ENCODE measurements at places on chromosomes 3 and 15.

GRCh38 chr3:128878556-128879124 is 780 bp upstream of the ACAD9 start:
- DNase-seq, result peak; percentile 46

DNA sequence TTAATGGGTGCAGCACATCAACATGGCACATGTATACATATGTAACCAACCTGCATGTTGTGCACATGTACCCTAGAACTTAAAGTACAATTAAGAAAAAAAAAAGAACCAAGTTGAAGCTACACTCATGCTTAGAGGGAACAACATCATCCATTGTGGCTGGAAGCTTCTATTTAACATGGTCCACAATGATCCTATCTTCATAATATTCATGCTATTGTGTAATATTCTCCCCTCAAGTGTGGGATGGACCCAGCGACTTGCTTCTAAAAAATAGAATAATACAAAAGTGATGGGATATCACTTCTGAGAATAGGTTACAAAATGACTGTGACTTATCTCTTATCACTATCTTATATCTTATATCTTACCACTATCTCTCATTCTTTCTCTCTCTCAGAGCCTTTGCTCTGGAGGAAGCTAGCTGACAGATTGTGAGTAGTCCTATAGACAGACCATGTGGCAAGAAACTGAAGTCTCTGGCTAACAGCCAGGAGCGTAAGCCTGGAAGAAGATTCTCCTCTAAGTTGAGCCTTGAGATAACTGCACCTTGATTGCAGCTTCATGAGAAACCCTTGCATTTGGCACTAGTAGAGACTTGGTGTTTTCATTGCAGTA is 198.5 kb upstream of the MRPL3 start:
- DNase-seq, result no peak

DNA sequence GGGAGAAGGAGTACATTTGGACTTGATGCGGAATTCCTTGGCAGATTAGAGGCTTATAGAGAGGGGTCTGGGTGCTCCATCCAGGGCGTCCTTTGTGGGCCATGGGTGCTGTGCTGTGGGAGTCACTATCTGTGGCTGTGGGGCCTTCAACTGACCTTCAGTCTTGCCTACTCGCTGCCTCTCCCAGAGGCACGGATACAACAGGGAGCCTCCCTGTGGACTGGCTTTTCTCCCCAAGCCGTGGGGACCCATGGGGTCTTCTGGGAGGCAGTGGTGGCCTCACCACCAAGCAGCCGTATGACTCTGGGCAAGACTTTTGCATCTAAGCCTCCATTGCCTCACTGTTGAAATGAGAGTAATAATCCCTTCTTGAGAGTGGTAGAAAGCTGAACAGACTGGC is 83.9 kb downstream of the PDCD6IP start:
- DNase-seq, result no peak

DNA sequence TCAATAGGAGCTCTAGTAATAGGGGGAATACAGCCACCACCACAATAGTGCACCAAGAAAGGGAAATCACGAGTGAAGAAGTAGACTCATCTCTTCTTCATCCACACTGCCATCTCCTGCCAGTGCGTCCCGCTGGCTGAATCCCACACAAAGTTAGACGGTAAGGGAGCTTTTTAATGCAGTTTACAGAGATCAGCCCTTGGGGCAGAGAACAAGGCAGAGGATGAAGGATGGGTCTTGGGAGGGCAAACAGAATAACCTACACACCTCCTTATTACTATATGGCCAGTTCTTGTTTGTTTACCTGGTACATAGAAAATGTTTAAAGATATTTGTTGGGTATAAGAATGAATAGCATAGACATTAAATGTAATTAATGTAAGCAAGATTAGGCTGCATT is 11.0 kb upstream of the DPH6 start:
- DNase-seq, result no peak

DNA sequence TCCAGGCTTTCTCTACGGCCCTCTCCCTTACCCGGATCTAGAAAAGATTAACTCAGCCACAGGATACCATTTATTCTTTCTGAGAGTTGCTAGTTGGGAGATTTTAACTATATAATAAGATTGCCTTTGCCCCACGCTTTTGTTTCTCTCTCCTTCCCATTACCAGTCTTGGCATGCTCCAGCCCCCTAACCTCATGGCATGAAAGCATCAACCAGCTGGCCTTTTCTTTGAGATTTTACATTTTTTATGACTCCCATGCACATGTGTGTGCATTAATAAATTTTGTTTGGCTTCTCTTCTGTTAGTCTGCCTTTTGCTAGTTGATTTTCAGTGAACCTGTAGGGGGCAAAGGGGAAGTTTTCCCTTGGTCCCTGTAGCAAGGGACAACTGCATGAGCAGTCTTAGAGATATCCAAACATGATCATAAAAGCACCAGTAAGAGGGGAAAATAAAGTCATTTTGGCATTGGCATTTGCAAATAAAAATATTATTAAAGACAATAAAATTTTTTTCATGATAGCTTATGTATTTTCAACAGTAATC is 73.6 kb downstream of the OXSM start:
- DNase-seq, result no peak

GRCh38 chr15:81054236-81054635 is 53.5 kb downstream of the TLNRD1 start:
- no peak for DNase-seq

- no peak for DNase-seq
Observed at GRCh38 chr3:123281929-123282328, 80.2 kb downstream of the SEC22A start.

DNA sequence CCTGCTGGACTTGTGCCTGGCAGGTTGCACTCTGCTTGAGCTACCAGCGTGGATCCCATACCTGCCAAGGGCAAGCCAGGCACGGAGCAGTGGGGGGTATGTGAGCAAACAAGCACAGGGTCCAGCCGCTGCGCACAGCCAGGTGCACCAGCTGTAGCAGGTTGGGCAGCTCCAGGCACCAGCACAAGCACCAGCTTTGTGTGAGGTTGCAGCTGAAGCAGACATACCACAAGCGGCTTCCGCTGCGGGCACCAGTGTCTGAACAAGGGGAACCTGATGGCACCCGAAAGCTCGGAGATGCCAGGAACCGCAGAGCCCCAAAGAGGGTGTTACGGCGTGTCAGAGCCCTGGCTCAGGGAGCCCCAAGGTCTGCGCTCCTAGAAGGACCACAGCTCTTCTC is 472.7 kb upstream of the ARL6 start:
- no peak for DNase-seq

DNA sequence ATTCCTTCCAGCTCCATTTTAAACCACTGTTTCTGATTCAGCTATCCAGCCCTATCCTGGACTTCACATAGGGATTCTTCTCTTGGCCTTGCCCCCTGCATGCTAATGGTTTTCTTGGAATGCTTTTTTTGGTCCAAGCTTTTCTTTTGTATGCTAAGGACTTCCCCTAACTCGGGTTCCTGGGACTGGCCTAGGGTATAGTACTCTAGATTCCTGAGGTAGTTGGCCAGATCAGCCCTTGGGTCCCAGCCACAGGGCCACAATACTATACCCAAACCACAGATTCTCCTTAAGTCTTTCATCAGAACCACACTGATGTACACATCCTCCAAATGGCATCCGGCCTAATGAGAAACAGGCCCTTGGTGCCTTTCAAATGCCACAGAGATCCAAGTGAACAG is 2.8 kb downstream of the FYCO1 start:
- no peak for DNase-seq

DNA sequence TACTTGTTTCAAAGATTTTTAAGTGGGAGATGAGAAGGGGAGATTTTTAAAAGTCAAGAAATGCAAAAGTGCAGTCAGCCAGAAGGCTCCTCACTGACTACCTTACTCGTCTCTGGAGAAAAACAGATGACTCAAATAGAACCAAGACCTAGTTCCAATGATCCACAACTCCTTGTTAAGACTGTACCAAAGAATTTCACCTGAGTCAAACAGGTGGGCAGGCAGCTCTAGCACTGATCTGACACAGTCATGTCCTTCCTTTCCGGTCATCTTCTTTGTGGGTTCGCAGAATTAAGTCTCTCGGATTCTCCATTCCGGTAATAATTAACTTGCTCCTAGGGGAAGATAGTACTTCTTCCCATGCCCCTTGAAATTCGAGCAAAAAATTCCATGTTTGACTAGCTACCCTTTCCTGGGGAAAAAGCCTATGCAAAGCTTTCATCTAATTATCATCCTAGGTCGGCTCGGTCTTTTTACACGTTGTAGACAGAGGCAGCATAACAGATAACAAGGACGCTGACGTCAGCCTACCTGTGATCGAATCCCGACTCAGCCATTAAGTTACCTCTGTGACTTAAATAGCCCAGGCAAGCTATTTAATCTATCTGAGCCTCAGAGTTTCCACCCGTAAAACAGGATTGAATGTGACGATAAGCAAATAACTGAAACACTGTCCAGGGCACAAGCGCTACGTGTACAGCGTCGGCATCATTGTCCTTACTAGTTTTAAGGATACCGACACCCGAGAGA is 758 bp downstream of the SELENOK start:
- no peak for DNase-seq

- DNase-seq, result no peak
Observed at GRCh38 chr3:88661433-88661824, 446.0 kb upstream of the EPHA3 start.

DNA sequence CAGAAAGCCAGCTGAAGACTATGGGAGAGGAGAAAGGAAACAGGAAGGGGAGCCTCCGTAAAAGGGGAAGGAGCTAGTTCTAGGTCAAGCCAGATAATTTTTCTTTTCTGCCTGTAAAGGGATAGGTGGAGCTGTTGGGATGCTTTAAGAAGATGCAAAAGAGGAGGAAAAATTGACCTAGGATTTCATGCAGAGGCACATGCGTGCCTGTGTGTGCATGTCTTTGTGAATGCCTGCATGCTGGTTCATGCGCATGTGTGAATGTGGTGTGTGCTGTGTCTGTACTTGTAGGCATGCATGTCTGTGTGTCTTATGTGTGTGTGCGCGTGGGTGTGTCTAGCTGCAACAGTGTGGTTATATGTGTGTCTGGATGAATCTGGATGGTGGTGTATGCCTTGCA is 27.3 kb downstream of the CCDC33 start:
- no peak for DNase-seq

GRCh38 chr15:89072277-89072869 is 15.9 kb upstream of the ABHD2 start:
- DNase-seq, result no peak

- no peak for DNase-seq
Observed at GRCh38 chr3:13025090-13025489, 48.1 kb downstream of the IQSEC1 start.

DNA sequence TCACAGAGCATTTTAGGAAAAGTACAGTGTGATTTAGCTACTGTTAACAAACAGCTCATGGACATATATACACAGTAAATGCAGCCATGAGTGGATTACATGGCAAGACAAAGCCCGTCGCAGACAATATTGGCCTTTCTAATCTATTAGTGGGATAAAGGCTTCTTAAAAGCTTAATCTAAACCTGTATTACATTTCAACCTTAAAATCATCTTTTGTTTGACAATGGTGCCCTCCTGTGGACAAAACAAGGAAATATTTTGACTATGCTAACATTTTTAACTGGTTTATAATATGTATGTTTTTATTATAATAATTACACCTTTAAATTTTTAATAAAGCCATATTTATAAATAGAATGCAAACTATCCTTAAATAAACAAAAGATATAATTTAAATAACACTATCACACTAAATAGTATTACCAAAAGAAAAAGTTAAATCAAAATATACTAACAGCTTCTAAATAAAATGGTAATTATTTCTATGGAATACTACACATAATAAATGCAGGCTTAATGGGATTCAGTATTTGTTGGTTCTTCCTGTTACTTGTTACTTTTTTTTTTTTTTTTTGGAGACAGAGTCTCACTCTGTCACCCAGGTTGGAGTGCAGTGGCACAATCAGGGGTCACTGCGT is 38.6 kb downstream of the TAFA4 start:
- peak; percentile 51 for DNase-seq

GRCh38 chr15:43325039-43325684 is 5.2 kb downstream of the LCMT2 start:
- no peak for DNase-seq

- peak; percentile 84 for DNase-seq
Observed at GRCh38 chr3:65732051-65732935, 306.4 kb downstream of the MAGI1 start.

GRCh38 chr15:57561041-57561711 is 30.5 kb upstream of the MYZAP start:
- peak; percentile 62 for DNase-seq

GRCh38 chr3:35817216-35817615 is 177.9 kb downstream of the ARPP21 start:
- DNase-seq, result no peak

DNA sequence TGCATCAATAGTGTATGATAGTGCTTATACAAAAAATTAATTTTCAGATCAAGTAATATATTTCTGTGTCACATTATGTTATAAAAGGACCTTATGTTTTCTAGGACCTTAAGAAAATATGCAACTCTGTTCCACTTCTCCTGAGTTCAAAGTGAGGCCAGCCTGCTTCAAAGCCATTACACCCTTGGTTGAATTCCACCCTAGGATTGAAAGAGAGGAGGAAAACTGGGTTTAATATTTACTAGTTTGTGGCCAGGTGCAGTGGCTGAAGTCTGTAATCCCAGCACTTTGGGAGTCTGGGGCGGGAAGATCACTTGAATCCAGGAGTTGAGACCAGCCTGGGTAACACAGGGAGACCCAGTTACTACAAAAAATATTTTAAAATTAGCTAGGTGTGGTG is 32.9 kb upstream of the NR1I2 start:
- DNase-seq, result no peak

DNA sequence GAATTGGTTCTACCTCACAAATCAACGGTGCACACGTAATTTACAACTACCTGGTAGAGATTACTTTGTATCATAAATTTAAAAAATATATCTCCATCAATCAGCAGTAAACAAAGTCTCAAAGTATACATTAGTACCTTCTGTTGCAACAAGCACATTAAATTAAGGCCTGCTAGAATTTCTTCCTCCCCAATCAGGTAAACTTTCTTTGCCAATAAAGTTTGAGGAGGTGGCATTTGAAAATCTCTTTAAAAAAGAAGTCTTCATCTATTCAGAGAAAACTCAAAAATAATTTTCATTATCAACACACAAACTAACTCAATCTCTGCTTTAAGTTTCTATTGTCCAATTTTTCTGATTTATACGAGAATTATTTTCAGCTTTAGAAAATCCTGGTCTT is 4.4 kb downstream of the CCNL1 start:
- no peak for DNase-seq

GRCh38 chr3:78611278-78611677 is 1156.5 kb downstream of the ROBO1 start:
- no peak for DNase-seq

DNA sequence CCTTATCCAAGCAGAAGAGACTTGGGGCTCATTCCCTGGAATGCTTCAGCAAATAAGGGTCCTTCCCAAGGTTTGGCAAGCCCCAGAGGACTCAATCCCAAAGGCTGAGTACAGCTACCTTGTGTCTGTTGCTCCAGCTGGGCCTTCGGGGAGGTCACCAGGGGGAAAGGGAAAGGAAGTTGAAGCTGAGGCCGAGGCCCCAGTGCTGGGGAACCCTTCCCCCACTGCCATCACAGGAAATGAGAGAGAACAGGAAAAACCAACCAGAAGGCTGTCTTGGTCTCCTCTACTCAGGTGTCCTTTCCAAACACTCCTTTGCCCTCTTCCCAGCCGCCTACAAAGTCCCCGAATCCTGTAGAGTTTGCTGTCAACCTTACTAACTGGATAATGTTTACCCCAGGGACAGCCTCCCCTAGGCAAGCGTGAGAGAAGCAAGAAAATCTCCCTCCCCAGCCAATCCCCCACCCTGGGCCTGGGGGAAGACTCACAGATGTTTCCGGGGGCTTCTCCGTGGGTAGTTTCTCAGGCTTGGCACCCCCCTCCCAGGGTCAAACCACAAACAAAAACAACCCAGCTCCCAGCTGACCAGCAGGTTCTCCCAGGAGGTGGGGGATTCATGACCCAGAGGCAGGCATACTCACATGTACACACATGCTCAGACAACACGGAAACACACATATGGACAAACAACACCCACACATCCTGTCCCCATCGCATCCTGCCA is 5.5 kb downstream of the CSRNP1 start:
- DNase-seq, result peak; percentile 70

Measured in muscle of back (tissue), 13 donors.